ENCODE measurements at places on chromosomes 2 and 18. TPM values are rescaled to one million over a fixed set of nuclear protein-coding genes. Genes with fewer than 3 reads are reported as not detected.

RGPD4 gene
- total RNA-seq = not detected

GRCh38 chr2:18526429-18526828 is 34.0 kb downstream of the RDH14 start:
- no peak for DNase-seq

EPHA4 gene
- total RNA-seq = 12.7 TPM

- no peak for DNase-seq
Observed at GRCh38 chr2:85447222-85447585, 28.7 kb downstream of the SH2D6 start.

- no peak for DNase-seq
Observed at GRCh38 chr2:146523196-146523595, 1321.6 kb upstream of the ACVR2A start.

VWA3B gene
- 0.59 TPM for total RNA-seq

DNA sequence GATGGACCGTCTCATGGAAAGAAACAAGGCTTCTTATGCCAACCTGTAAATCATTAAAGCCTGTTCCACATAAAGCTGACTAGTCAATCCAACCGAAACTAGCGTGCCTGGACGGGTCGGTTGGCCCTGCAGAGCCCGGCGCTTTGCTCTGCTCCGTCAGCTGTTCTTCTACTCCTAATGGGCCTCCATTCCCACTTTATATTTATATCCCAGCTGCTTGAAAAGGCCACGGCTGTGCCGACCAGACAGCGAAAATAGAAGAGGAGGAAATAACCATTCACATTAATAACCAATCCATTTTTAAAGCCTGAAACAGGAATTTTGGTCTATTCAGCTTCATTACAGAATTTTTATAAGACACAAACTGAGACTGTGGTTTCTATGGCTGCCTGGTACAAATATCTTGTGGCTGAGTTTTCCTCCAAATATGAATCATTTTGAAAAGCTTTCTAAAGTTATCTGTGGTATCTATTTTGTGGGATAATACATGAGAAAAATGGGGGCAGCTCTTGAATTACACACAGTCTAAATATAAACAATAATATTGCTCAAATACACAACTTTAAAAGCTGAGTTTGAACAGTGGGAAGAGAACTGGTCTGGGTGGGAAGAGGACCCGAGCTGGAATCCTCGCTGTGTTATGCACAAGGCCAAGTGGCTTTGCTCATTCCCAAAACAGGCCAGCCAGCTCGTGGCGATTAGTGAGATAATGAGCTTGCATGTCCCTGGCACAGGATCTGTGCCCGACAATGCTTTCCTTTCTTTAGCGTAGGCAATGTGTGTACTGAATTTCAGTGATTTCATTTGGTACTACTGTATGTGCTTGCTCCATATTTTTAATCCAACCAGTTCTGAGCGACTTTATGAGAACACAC is 10.5 kb upstream of the FAM124B start:
- peak; percentile 87 for DNase-seq

Measured in osteoblast (primary cell).